ENCODE measurements at places on chromosomes 13 and 19.

- peak; percentile 3 for DNase-seq
Measured at GRCh38 chr13:71290963-71291841, 575.8 kb downstream of the DACH1 start.

DNA sequence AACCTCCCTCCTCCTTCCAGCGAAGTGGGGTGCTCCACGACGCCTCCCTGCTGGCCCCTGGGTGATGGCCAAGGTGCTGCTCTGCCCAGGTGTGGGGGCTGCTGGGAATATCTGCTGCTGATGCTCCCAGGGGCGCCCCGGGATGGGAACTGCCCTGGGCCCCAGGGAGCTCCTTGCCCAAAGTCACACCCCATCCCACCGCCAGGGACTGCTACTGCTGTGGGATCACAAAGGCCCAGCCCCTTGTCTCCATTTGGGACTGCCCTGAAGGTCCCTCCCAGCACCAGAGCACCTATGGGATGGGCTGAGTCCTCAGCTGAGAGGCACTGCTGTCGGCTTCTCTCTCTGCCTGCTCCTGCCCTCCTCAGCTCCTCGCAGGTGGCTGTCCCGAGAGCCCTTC is 19.0 kb downstream of the CHST8 start:
- DNase-seq: no peak

DNA sequence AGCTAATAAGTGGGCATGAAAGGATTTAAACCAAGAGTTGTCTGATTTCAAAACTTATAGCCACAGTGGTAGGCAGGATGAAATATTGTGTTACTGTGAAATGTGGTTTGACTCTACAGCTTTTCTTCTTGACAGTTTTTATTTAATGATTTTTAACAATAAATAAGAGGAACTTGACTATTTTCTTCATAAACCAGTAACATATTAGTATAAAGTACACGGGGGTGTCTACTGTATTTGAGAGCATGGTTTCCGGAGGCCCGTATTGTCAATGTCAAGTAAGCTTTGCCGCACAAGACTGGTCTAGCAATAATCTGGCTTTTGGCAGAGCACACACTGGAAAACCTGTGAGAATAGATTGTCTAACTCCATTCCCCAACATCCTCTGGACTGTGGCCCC is 894.5 kb downstream of the PCDH9 start:
- DNase-seq: no peak

DNA sequence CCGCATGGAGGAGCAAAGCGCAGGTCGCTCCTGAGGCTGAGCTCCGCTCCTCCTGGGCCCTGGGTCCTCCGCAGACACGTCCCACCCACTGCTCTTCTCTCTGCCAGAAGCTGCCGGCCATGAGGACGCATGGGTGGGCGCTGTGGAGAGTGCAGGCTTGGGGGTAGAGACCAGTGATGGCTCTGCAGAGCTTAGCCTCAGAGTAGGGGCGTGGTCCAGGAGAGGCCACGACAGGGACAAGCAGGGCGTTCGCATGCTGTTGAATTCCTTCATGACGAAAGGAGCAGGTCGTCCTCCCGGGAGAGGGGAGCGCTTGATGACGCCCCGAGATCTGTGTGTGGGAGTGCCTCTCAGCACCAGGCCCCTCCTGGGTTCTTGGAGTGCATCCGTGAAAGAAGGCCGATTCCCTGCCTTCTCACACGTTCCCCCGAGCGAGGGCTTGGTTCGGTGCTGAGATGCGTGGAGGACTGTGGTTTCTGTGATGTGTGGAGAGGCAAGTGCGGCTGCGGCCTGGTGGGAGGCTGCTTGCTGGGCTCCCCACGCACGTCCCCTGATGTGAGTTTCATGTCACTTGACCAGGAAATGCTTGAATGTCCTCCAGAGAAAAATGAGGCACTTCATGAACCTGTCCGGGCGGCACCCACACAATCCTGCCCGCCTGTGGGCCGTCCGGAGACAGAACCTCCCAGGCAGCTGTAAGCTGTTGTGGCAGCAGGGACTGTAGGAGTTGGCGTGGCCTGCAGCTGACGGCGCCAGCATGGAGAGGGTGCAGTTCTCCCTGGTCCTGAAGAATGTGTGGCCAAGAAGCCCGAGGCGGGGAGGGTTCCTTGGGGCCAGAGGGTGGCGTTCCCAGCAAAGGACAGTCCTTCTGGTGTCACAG is 4.5 kb downstream of the SF3A2 start:
- DNase-seq: no peak

- DNase-seq: no peak
Measured at GRCh38 chr13:34360702-34361101, 542.8 kb downstream of the RFC3 start.

- peak; percentile 9 for DNase-seq
Measured at GRCh38 chr19:51158474-51159129, 16.5 kb downstream of the SIGLEC7 start.

- DNase-seq: no peak
Measured at GRCh38 chr13:97526556-97526955, 92.6 kb downstream of the RAP2A start.

- no peak for DNase-seq
Measured at GRCh38 chr13:90683711-90684131, 663.8 kb upstream of the MIR17HG start.

- DNase-seq: no peak
Measured at GRCh38 chr13:61010358-61010757, 405.3 kb downstream of the PCDH20 start.

GRCh38 chr13:97548711-97549110 is 114.7 kb downstream of the RAP2A start:
- DNase-seq: no peak

DNA sequence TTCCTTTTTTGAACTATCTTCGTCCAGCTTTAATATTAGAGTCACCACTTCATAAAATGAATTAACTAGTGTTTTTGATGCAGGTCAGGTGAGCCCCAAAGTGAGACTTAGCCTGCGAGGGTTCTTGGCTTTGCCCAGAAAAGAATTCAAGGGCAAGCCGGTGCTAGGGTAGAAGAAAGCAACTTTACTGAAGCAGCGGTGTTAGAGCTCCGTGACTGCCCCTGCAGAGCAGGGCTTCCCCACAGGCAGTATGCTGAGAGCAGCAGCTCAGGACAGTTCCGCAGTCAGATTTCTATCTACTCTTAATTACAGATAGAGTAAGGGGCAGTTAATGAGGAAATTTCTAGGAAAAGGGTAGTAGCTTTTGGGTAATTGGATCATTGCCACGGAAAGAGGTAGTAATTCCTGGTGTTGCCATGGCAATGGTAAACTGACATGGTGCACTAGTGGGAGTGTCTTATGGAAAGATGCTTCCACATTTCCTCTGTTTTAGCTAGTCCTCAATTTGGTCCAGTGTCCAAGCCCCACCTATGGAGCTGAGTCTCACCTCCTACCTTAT is 432.2 kb upstream of the ZNF507 start:
- no peak for DNase-seq

DNA sequence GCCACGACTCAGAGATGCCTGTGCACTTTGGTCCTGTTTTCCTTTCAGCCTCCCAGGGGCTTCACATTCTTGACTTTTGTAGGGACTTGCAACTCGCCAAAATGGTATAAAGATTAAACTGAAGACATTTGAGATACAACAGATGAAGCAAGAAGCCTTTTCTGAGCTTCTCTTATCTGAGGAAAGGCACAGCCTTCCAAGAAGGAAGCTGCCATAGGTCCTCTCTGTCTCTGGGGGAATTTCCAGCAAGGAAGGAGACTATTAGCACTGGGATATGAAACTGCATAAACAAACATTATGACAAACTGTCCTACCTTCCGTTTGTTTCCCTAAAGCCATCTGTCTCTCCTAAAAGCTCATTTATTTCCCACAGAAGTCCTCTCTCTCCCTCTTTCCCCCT is 39.3 kb downstream of the TGDS start:
- DNase-seq: no peak

DNA sequence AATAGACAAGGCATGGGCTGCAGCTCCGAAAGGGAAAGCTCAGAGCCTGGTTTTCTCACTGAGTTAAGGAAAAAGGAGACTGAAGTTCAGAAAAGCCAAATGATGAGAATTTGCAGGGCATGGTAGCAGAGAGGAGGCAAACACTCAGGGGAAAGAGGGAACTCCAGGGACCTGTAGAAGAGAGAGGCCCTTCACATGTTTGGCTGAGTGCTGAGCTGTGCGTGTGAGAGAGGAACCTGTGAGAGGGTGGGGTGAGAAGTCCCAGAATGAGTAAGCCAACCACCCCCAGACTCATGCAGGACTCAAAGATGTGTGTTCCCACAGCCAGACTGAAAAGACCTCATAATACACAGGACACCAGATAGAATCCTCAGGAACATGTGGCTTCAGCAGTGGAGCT is 2.8 kb upstream of the CRYL1 start:
- DNase-seq: no peak

- no peak for DNase-seq
Measured at GRCh38 chr13:112685896-112686295, 3.9 kb upstream of the ATP11A start.

DNA sequence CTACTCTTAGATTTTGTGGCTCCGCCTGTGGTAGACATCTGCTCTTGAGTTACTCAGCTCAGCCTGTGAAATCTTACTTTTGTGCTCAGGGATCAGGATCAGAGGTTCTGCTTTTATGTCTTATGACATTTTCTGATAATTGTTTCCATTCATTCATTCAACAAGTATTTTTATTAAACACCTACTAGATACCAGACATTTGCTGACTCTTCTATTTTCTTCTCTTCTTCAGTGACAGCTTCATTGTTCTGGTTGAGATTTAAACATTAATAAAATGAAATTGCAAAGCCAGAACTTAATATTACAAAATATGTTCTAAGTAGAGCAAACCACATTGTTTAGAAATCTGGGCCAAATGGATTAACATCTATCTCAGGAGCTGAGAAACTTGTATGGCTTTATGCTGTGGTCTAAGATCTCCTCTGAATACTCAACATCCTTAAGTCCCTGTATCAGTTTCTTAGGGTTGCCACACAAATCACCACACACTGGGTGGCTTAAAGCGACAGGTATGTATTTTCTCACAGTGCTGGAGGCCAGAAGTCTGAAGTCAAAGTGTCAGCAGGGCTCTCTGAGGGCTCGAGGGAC is 15.8 kb upstream of the MICU2 start:
- peak; percentile 10 for DNase-seq

GRCh38 chr19:5826531-5827341 is 12.8 kb downstream of the FUT6 start:
- DNase-seq: peak; percentile 29

DNA sequence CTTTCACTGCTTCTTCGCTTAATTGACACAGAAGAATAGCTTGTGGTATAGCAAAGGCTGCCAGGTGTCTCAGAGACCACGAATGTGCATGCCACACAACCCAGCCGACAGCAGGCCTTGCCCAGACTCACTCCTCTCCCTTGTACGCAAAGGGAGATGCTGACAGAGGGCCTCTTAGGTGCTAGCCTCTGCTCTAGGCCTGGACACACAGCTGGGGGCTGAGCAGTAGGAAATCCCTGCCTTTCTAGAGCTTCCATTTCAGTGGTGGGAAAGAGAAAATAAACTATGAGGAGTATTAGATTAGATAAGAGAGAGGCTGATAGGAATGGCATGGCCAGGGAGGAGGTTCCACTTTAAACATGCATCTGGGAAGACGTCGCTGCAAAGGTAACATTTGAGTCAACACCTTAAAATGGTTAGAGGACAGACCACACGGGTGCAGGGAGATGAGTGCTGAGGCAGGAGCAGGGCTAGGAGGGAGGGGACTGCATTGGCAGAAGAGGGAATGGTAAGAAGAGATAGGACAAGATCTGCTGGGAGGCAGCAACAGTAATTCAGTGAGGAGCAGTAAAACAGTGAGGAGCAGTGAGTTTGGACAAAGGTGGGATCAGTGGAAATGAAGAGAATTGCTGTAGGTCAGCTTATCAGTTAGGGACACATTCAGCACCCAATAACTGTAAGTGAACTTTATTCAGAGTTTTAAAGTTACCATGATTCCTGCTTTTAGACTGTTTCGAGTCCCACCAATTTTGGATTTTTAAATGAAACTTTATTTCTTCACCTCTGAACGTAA is 100.0 kb downstream of the RNF17 start:
- no peak for DNase-seq

DNA sequence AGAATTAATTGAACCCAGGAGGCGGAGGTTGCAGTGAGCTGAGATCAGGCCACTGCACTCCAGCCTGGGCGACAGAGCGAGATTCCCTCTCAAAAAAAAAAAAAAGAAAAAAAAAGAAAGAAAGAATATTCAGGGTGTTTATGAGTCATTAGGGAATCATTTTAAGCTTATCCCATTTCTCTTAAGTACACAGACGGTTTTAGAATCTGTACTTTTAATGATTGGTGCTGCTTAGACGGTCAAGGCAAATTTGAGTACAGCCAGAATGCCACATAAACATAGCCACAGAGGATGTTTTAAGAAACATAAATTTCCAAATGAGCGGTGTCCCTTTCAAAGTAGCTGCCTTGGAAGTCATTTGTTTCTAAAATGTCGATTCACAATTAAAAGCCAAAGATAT is 2.6 kb downstream of the SPRYD7 start:
- no peak for DNase-seq

DNA sequence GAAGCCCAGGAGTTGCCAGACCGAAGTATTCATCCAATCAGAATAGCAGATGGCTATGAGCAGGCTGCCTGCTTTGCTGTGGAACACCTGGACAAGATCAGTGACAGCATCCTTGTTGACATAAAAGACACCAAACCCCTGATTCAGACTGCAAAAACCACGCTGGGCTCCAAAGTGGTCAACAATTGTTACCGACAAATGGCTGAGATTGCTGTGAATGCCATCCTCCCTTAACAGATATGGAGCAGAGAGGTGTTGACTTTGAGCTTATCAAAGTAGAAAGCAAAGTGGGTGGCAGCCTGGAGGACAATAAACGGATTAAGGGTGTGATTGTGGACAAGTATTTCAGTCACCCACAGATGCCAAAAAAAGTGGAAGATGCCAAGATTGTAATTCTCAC is 250.3 kb upstream of the OBI1 start:
- no peak for DNase-seq

GRCh38 chr13:102097708-102098107 is 304.1 kb downstream of the FGF14 start:
- DNase-seq: no peak

- peak; percentile 32 for DNase-seq
Measured at GRCh38 chr13:34176633-34177032, 358.7 kb downstream of the RFC3 start.

GRCh38 chr13:85204668-85205344 is 594.4 kb downstream of the SLITRK6 start:
- no peak for DNase-seq

DNA sequence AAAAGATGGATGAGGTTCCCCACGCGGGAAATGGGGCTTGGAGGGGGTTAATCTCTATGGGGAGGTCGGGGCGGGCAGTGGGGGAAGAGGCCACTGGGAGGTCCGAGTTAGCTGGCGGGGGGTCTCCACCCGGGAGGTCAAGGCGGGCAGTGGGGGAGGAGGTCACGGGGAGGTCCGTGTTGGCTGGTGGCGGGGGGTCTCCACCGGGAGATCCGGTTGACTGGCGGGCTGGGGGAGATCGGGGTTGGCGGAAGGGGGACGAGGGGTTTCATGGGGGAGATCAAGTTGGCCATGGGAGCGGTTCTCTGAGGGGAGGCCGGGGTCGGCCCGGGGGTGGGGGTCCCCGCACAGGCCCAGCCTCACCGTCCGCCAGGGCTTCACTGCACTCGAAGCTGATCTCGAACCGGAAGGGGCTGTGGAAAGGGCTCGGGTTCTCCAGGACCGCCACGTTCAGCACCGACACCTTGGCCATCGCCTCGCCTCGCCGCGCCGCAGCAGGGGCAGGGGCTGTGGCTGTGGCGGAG is 342 bp downstream of the ASF1B start:
- DNase-seq: no peak

- DNase-seq: no peak
Measured at GRCh38 chr19:4042064-4042730, 24.5 kb downstream of the ZBTB7A start.
